T-cell (primary cell): ENCODE measurements at places on chromosomes 3 and 15. TPM values are rescaled to one million over a fixed set of nuclear protein-coding genes. Genes with fewer than 3 reads are reported as not detected.

Gene THRB
- total RNA-seq: 0.19 TPM

Gene ACVR2B
- 6.3 TPM for total RNA-seq

GRCh38 chr3:101270149-101270548 is 50.2 kb downstream of the IMPG2 start:
- no peak for DNase-seq

- no peak for DNase-seq
These were observed 90.6 kb downstream of the TNFAIP8L3 start for GRCh38 chr15:51004103-51004551.

GRCh38 chr3:49471856-49472495 is 1.9 kb downstream of the DAG1 start:
- DNase-seq: no peak

GRCh38 chr15:93895976-93896770 is 335.2 kb upstream of the MCTP2 start:
- no peak for DNase-seq
